ENCODE measurements at places on chromosomes 5 and 9.

- DNase-seq, result no peak
These were observed 142.0 kb downstream of the ZCCHC7 start for GRCh38 chr9:37262410-37262809.

DNA sequence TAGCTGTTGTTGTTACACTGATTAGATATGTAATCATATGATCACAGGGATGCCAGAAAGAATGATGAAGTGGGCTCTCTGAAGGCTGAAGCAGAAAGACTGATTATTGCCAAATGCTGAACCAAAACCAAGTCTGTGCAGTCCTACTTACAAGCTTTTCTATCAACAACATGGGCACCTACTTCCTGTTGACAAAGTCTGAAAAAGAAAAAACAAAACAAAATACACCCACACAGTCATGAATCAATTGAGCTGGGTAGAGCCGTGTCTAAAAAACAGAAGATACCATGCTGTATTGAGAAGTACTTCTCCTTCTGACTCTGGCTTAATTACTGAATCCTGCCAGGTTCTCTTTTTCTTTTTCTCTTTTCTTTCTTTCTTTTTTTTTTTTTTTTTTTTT is 363.4 kb downstream of the RAB3C start:
- no peak for DNase-seq

- peak; percentile 14 for DNase-seq
These were observed 1.2 kb upstream of the PCSK1 start for GRCh38 chr5:96434201-96434645.

GRCh38 chr5:12522116-12522515 is 617.9 kb upstream of the CTNND2 start:
- DNase-seq, result no peak

- DNase-seq, result no peak
These were observed 395.7 kb upstream of the SEMA6A start for GRCh38 chr5:116970318-116970717.

DNA sequence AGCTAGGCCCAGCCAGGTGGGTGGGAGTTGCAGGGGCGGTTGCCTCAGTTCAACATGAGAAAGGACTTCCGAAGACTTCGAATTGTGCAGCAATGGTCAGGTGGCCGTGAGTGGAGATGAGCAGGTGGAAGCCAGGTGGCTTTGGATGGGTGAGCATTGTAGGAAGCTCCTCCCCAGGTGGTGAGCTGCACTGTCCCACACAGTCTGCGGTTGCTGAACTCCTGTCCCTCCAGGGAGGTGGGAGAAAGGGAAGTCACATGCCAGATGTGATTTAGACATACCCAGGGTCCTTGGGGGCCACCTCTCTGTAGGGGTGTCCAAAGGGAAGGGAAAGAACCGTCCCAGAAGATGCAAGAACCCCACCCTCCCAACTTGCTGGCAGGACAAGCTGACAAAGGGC is 30.4 kb downstream of the COL15A1 start:
- no peak for DNase-seq

DNA sequence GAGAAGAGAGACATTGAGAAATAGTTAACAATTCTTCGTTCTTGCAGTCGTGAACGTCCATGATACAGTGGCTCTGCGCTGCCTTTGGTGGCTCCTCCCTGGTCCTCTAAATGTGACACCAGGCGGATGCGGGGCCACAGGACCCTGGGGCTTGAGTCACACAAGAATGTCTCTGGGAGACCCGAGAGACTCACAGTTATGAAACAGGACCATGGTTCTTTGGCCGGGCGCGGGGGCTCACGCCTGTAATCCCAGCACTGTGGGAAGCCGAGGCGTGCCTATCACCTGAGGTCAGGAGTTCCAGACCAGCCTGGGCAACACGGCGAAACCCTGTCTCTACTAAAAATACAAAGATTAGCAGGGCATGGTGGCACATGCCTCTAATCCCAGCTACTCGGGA is 767 bp upstream of the ZDHHC11 start:
- DNase-seq, result no peak

DNA sequence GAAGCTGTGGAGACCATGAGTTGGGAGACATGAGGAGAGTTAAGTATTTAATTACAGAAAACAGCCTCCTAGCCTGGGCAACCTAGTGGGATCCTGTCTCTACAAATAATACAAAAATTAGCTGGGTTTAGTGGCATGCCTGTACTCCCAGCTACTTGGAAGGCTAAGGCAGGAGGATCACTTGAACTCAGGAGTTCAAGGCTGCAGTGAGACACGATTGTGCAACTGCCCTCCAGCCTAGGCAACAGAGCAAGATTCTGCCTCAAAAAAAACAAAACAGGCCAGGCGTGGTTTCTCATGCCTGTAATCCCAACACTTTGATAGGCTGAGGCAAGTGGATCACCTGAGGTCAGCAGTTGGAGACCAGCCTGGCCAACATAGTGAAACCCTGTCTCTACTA is 52.6 kb downstream of the AQP7 start:
- DNase-seq, result no peak

DNA sequence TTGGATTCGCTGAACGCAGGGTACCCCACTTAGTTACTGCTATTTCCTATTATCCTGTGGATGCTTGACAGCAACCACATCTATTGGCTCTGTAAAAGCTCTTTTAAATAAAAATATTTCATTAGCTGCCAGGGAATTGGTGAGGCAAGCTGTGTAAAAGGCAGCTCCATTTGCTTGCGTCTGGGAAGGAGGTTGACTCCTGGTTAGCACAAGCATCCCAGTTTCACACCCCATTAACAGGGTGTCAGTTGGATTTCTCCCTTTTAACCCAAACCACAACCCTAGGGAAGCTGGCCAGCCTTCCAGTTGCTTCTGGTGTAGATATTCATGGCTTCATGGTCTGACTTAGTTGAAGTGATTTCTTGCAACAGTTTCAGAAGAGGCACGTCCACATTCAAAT is 151.0 kb downstream of the GPBP1 start:
- no peak for DNase-seq

GRCh38 chr5:137034764-137035479 is 464.2 kb downstream of the SPOCK1 start:
- no peak for DNase-seq
